ENCODE measurements at places on chromosomes 2 and 18. TPM values are rescaled to one million over a fixed set of nuclear protein-coding genes. Genes with fewer than 3 reads are reported as not detected.

GRCh38 chr2:235500761-235501672, 7.2 kb downstream of the AGAP1 start:
- DNase-seq: no peak

KIAA2012 gene
- not detected for total RNA-seq

STPG4 gene
- total RNA-seq: not detected

- DNase-seq: no peak
Measured at GRCh38 chr2:119222213-119222612, 1.4 kb upstream of the STEAP3 start.

IL1RN gene
- not detected for total RNA-seq

GRCh38 chr2:108370080-108370479, 7.7 kb upstream of the SULT1C4 start:
- DNase-seq: no peak

HOXD10 gene
- total RNA-seq: 4.4 TPM

CNGA3 gene
- not detected for total RNA-seq

NMS gene
- not detected for total RNA-seq

GRCh38 chr2:31205186-31205585, 12.1 kb downstream of the CAPN14 start:
- DNase-seq: no peak

ATP5F1A gene
- total RNA-seq: 463 TPM

DNA sequence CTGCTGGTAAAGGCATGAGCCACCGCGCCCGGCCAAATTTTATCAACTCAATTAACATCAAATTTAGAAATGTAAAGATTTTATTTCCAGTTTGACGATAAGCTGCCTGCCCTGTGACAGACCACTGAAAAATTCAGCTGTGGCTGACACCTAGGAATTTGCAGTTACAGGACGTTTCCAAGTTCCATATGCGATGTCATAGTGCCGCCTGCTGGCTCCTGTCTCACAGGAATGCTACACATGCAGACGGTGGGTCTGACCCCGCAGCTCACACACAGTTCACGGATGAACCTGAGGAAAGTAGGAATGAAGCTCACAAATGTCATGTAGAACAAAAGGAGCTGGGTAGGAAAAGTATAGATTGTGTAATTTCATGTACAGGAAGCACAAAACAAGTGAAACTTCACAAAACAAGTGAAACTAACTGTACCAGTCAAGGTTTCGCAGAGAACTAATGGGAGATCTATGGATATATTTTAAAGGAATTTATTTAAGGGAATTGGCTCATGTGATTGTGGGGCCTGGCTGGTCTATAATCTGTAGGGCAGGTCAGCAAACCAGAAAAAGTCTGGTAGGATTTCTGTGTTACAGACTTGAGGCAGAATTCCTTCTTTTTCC, 13.2 kb upstream of the SEH1L start:
- DNase-seq: peak; percentile 92

NLRC4 gene
- total RNA-seq: not detected

PLCD4 gene
- total RNA-seq: 0.40 TPM

- peak; percentile 78 for DNase-seq
Measured at GRCh38 chr2:120735746-120736170, at the start of gene GLI2. Gene GLI2 (plus strand): TSS chr2:120735868. CDS start chr2:120797321, 61,453 bp downstream.

DNA sequence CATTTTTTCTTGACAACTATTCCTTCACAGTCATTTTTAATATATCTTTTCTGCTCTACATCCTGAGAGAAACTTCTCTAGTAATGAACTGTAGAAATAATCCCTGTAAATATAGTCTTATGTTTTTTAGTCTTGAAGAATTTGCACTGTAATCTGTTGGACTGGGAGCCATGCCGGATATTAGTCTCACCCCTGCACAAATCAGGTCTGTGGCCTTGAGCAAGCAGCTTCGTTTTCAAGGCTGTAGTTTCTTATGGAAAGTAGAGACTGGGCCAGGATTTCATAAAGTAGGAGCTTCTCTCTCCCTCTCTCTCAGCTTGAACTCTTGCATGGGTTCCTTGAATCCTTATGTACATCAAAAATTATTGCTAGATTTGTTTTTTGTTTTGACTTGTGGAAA, 8.7 kb downstream of the FARP2 start:
- no peak for DNase-seq

DNA sequence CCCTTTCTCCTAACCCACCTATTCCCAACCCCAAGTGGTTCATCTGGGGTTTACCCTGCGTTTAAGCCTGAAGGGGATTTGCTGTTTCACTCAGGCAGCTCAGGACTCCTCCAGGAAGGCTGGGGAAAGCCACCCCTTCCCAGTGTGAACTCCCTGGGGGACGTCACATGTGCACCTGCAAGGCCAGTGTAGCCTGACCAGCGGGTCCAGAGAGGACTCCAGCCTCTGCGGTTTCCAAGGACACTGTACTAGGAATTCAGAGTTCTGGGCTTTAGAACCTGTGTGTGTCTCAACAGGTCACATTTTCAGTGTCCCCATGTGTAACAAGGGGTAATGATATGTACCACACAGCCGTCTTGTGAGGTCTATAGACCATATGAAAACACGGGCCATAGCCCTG, 17.9 kb downstream of the EHD3 start:
- no peak for DNase-seq

DNA sequence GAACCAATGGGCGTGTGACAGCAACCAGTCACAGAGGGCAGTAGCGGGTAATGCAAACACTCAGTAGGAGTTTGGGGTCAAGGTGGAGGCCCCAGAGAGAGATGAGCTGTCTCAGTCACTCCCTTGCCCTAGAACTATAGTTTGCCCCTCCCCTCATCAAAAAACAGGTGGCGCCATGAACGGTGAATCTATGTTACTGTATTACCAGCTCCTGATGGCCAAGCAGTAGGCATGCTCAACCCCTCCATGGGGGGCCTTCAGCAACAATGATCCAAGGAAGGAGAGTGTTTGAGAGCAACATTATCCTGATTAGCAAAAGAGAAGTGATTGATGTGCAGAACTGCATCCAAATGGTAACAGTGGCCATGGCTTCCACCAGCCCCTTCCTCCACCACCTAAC, 30.4 kb downstream of the TRABD2A start:
- DNase-seq: no peak

MYO3B gene
- total RNA-seq: not detected

DNA sequence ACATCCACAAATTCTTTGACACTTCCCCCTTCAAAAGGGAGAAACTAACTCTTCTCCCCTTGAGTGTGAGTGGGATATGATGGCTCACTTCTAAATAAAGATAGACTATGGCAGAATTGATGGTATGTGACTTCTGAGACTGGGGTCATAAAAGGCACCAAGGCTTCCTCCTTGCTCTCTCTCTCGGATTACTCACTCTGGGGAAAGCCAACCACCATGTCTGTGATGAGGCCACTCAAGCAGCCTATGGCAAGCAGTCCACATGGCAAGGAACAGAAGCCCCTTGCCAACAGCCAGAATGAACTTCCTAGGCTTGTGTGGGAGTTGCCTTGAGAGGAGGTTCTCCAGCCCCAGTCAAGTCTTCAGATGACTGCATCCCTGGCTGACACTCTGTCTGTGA, 43.6 kb downstream of the KIAA2012 start:
- DNase-seq: no peak

STARD6 gene
- 0.20 TPM for total RNA-seq

- DNase-seq: no peak
Measured at GRCh38 chr18:57134618-57135135, 12.2 kb upstream of the BOD1L2 start.

DNA sequence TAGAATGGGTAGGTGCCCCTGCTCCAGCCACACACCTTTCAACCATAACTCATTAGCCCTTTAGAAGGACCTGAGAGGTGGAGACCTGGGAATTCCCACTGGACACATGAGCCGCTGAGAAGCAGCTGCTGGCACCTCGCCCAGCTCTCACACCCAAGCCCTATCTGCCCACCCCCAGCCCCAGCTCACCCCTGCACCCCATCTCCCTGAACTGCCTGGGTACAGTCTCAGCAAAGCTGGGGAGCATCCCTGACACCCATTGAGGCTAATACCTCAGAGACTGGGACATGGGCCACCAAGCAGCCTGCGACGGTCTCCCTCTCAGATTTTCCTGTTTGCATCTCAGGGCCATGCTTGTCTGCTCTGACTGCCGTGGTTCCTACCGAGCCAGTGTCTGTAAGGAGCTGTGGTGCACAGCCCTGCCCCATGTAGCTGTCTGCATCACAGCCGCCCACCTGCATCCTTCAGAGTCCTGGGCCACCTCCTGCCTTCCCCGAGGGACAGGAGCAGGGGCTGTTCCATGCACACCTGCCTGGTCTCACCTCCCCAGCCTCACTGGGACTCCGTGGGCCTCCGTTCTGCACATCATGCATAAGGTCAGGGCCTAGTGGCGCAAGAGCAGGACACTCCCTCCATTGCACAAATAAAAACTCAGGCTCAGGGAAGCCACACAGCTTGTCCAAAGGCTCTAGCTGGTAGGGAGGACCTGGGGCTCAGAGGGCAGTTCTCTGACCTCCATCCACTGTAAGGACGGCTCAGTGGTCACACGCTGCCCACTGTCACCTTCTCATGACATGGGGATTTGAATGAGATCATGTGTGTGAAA, 90.0 kb downstream of the SEPTIN10 start:
- no peak for DNase-seq

- DNase-seq: peak; percentile 71
Measured at GRCh38 chr2:24409700-24410556, 49.6 kb upstream of the ITSN2 start.

HOXD13 gene
- not detected for total RNA-seq

- no peak for DNase-seq
Measured at GRCh38 chr18:25604894-25605597, 253.1 kb upstream of the ZNF521 start.

GRCh38 chr2:121132054-121132761, 152.8 kb downstream of the TFCP2L1 start:
- no peak for DNase-seq

- DNase-seq: peak; percentile 88
Measured at GRCh38 chr2:201127570-201127969, 11.6 kb downstream of the CFLAR start.

GRCh38 chr2:124970030-124970429, 944.9 kb downstream of the CNTNAP5 start:
- DNase-seq: no peak

DNA sequence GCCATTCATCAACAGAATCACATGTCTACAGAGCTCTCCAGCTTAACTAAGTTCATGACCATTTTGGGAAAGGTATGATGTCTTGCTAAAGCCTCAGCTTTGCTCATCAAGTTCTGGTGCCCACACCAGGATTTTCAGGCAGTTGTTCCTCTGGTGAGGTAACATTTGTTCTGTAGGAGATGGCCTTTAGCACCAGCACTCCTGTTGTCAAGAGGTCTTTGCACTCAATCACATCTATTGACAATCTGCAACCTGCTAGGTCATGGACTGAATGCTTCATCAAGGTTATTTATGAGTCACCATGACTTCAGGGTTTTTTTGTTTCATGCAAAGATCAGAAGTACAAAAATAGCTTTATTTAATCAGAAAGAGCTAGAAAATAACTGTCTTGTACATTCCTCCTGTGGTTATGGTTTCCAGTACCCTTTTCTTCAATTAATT, 36.6 kb upstream of the VIT start:
- no peak for DNase-seq

GRCh38 chr2:204203704-204204103, 267.1 kb downstream of the ICOS start:
- no peak for DNase-seq

GRCh38 chr2:72743481-72743880, 82.4 kb downstream of the EXOC6B start:
- DNase-seq: no peak

Measured in lung microvascular endothelial cell (primary cell).